ENCODE measurements at places on chromosomes 2 and 18.

GRCh38 chr18:55868909-55869308 is 280.9 kb upstream of the TCF4 start:
- no peak for DNase-seq

DNA sequence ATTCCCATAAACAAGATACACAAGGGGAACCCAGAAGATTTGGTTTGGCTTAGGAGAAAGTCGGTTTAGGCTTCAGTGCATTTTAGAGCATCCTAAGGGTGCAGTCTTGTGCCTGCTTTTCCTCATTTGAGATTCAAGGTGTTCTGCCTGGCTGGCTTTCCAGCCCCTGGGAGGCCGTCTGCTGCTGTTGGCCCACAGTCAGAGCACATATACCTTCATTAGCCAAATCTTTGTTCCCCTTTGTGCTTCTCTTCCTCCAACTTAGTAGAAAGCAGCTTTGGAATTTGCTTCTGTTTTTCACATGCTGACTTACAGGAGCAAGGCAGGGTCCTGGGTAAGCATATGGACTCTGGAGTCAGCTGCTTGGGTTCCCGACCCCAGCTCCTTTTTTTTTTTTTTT is 477.1 kb upstream of the TCF4 start:
- DNase-seq, result no peak

GRCh38 chr2:215833531-215834162 is 179.7 kb downstream of the MREG start:
- DNase-seq, result no peak

GRCh38 chr2:105418522-105418921 is 19.7 kb upstream of the FHL2 start:
- DNase-seq, result no peak

DNA sequence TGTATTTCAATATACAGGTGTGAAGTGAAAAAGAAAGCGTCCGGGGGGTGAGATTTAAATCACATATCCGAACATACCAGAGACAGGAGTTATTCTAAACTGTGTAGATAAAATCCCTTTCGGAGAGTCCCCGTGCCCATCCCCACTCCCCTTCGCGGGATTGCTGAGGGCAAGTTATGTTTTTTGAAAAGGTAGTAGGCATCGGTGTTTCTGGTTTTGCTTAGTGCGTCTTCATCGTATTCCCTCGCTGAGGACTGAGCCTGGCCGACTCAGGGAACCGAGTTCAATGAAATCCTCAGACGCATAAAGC is 583.4 kb downstream of the ZEB2 start:
- no peak for DNase-seq

Data from CD4-positive, alpha-beta T cell treated with Interleukin-2 at 100 ng/mL for 4 hours (primary cell).